ENCODE measurements at places on chromosomes 1 and 21. TPM values are rescaled to one million over a fixed set of nuclear protein-coding genes. Genes with fewer than 3 reads are reported as not detected.

DNA sequence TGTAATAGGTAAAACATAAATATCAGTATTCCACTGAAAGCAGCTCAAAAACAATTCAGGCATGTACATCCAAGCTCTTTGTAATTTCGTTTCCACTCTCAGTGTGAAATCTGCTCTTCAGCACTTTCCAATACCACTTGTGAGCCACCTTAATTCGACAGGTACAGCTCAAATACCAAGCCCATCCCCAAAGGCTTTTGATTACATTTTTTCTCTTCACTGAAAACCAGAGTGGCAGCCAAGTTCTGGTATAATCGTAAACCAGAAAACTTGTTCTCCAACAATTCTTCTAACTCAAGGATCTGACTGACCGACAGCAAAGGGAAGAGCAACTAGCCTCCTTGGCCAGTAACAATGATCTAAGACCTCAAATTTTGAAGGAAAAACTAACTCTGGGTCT, 36.8 kb downstream of the FBXO42 start:
- peaks cover 37% of the 10 kb centered on the region for H3K4me1 ChIP-seq
- peaks cover 55% of the 10 kb centered on the region for H3K36me3 ChIP-seq
- H3K27me3 ChIP-seq: no peaks in the 10 kb centered on the region
- no peak for DNase-seq

GRCh38 chr1:72284084-72284347, 1.7 kb upstream of the NEGR1 start:
- peaks cover 25% of the 10 kb centered on the region for H3K4me1 ChIP-seq
- H3K27ac ChIP-seq: peak overlapping the region; percentile 90
- no peaks in the 10 kb centered on the region for H3K36me3 ChIP-seq
- H3K4me3 ChIP-seq: peak overlapping the region; percentile 75

- no peak overlapping the region for H3K4me3 ChIP-seq
- H3K4me1 ChIP-seq: no peaks in the 10 kb centered on the region
- no peak for DNase-seq
- no peaks in the 10 kb centered on the region for H3K27me3 ChIP-seq
These were observed 158.3 kb upstream of the RNPC3 start for GRCh38 chr1:103367186-103367585.

GRCh38 chr1:109790735-109791494, 27.2 kb upstream of the EPS8L3 start:
- peak; percentile 74 for DNase-seq
- H3K27me3 ChIP-seq: no peaks in the 10 kb centered on the region
- H3K27ac ChIP-seq: peak overlapping the region; percentile 72

DNA sequence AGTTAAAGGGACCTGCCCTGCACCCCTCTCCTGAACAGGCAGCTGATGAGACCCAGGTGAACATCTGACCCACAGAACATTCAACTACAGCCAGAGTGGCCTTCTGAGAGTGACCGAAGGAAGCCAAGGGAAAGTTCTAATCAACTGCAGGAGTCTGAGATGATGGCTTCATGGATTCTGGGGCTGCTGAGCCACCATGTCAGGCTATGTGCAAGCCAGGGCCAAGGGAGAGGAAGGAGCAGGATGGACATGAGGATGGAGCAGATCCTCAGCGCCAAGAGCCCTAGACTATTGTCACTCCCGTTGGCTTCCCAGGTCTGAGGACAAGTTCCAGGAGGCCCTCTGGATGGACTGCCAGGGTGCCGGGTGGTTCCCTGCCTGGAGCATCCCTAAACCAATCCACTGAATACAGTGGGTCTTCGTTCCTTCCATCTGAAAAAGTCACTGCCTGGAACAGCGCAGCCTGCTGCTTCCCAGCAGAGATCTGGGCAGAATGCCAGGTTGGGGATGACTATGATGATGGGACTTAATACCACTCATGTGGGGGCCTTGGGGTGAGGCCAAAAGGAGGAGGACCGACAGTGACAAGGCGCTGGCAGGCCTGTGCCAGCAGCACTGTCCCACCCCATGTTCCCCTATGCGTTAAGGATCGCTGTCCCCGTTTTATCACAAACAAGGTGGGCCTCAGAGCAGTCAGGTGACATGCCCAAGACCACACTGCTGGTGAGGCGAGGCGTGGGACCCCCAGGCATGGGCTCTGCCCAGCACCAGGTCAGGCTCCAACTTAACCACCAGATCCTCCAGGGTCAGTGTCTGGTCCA, 19.8 kb downstream of the SPOCD1 start:
- no peak overlapping the region for H3K4me3 ChIP-seq
- peak; percentile 33 for DNase-seq
- peaks cover 4% of the 10 kb centered on the region for H3K27me3 ChIP-seq
- H3K4me1 ChIP-seq: no peaks in the 10 kb centered on the region

DNA sequence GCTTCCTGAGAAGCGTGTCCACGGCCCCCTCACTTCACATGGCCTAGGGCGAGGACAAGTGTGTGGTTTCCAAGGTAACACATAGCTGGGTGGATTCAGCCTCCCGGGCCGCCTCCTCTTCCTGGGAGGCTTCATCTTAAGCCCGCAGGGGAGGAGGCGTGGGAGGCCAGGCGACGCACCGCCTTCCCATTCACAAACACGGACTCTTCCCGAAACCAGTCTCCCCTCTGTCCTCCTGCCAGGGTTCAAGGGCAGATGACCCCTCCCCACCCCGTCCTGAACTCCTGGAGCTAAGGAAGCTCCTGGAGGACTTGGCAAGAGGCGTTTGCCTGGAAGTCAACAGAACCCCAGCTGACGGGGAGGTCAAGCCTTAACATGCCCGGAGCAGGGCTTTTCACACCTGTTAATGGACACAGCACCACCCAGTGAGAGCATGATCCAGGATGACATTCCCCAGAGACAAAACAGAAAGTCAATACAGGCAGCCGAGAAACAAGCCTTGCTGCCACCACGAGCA, 56.7 kb downstream of the KCNN3 start:
- H3K36me3 ChIP-seq: no peaks in the 10 kb centered on the region
- peaks cover 11% of the 10 kb centered on the region for H3K4me1 ChIP-seq
- DNase-seq: no peak
- no peaks in the 10 kb centered on the region for H3K27me3 ChIP-seq

- peaks cover 5% of the 10 kb centered on the region for H3K27me3 ChIP-seq
- no peak overlapping the region for H3K4me3 ChIP-seq
- no peaks in the 10 kb centered on the region for H3K36me3 ChIP-seq
- DNase-seq: no peak
- H3K4me1 ChIP-seq: no peaks in the 10 kb centered on the region
- no peak overlapping the region for H3K27ac ChIP-seq
These were observed 20.1 kb upstream of the PIGK start for GRCh38 chr1:77239311-77239710.

SEMA4A gene
- total RNA-seq: 28.9 TPM

GRCh38 chr1:48610628-48611542, 138.9 kb upstream of the SPATA6 start:
- no peak overlapping the region for H3K4me3 ChIP-seq
- no peaks in the 10 kb centered on the region for H3K36me3 ChIP-seq
- peak; percentile 58 for DNase-seq
- no peaks in the 10 kb centered on the region for H3K27me3 ChIP-seq
- no peak overlapping the region for H3K27ac ChIP-seq

GRCh38 chr1:154324241-154324640, 1.1 kb upstream of the ATP8B2 start:
- H3K36me3 ChIP-seq: no peaks in the 10 kb centered on the region
- H3K27me3 ChIP-seq: peaks cover 5% of the 10 kb centered on the region
- peak overlapping the region; percentile 74 for H3K4me3 ChIP-seq
- peaks cover 42% of the 10 kb centered on the region for H3K4me1 ChIP-seq
- no peak overlapping the region for H3K27ac ChIP-seq

HPDL gene
- not detected for total RNA-seq

GRCh38 chr1:236870721-236871120, 75.6 kb downstream of the MTR start:
- DNase-seq: no peak
- H3K4me3 ChIP-seq: no peak overlapping the region
- H3K27ac ChIP-seq: no peak overlapping the region
- H3K4me1 ChIP-seq: peaks cover 5% of the 10 kb centered on the region

LENEP gene
- total RNA-seq: not detected

SLC30A7 gene
- 35.6 TPM for total RNA-seq

DNA sequence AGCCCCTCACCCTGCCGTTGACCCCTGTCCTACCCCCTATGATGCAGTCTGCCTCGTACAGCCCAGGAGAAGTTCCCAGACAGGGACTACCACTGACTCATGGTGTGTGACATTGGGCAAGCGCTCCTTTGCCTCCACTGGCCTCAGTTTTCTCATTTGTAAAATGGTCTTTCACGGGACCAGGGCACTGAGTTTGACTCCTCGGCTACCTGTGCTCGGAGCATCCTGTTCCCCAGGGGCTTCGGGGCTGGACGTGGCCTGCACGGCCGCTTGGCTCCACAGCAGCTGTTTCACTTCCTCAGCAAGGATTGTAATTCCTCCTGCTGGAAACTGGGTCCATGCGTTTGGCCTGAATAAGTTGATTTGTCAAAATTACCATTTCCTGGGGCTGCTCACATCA, 277.3 kb downstream of the MATN1 start:
- DNase-seq: no peak
- no peak overlapping the region for H3K4me3 ChIP-seq
- no peaks in the 10 kb centered on the region for H3K36me3 ChIP-seq
- H3K4me1 ChIP-seq: no peaks in the 10 kb centered on the region
- H3K27ac ChIP-seq: no peak overlapping the region

DNA sequence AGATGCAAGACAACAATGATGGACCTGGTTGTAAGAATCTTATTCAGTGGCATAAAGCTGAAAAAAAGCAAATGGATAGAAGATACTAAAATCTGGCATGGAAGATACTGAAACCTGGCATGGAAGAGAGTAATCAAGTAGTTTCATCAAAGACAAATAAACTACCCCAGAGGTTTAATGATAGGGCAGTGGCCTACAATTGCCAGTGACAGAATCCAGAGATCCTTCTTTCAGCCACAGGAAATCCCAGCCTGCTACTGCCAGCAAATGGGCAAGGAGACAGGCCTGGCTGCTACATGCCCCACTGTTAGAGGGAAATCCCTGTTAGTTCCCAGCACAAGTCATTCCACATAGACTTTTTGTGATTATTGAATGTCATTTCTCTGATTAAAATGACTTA, 409.4 kb downstream of the VAV3 start:
- DNase-seq: no peak
- H3K36me3 ChIP-seq: no peaks in the 10 kb centered on the region

KDF1 gene
- 8.1 TPM for total RNA-seq

- H3K27me3 ChIP-seq: peaks cover 13% of the 10 kb centered on the region
- H3K4me3 ChIP-seq: no peak overlapping the region
- H3K27ac ChIP-seq: no peak overlapping the region
- peaks cover 25% of the 10 kb centered on the region for H3K4me1 ChIP-seq
These were observed 2.7 kb downstream of the PDE9A start for GRCh38 chr21:42655796-42656770.

DNA sequence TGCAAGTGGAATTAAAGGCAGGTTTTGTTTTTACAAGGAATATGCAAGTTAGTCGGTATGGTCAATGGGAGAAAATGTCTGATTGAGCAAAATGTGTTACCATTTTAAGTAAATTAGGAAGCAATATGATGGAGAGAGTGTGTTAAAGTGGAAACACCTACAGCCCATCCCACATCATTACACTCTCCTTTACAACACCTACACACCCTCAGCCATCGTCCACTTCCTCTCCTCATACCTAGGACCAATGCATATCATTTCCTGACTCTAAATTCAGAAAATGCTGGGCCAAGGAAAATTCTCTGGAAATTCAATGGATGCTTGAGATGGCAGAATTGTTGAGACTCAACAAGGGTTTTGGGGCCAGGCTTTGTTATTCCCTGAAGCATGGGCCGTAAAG, 16.4 kb upstream of the CCDC190 start:
- H3K4me1 ChIP-seq: no peaks in the 10 kb centered on the region
- H3K27me3 ChIP-seq: no peaks in the 10 kb centered on the region
- no peaks in the 10 kb centered on the region for H3K36me3 ChIP-seq
- DNase-seq: no peak

DNA sequence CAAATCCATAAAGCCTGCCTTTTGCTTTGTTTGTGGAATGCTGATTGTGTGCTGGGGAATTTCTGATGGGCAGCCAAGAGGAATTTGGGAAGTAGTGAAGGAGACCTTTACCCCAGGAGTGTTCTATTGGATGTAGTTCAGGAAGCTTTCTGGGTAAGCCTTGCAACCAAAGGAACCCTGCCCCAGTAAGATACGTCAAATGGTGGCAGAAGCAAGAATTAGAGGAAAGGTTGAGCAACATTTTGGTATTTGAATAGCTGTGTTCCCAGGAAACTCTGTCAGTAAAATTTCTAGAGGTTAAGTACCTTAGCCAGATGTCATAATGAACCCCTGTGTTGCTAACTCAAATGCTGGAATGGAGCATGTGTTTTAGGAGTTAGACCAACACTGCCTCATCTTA, 6.4 kb downstream of the MGST3 start:
- H3K36me3 ChIP-seq: peaks cover 17% of the 10 kb centered on the region
- peaks cover 85% of the 10 kb centered on the region for H3K4me1 ChIP-seq
- peak overlapping the region; percentile 59 for H3K27ac ChIP-seq
- DNase-seq: no peak
- no peaks in the 10 kb centered on the region for H3K27me3 ChIP-seq

DNA sequence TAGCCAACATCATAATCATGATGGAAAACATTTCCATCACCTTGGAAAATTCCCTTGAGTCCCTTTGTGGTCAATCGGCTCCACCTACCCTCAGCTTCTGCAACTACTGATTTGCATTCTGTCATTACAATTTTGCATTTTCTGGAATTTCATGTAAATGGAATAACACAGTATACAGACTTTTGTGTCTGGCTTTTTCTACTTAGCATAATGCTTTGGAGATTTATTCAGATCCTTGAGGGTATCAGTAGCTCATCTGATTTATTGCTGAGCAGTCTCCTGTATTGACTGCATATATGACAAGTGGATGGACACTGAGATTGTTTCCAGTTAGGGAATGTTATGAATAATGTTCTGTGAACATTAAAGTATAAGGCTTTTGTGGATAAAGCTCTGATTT, 358.3 kb downstream of the USP25 start:
- H3K4me1 ChIP-seq: no peaks in the 10 kb centered on the region
- no peaks in the 10 kb centered on the region for H3K36me3 ChIP-seq
- H3K27me3 ChIP-seq: no peaks in the 10 kb centered on the region
- no peak overlapping the region for H3K4me3 ChIP-seq
- H3K27ac ChIP-seq: no peak overlapping the region

CFHR5 gene
- not detected for total RNA-seq

RBBP5 gene
- total RNA-seq: 17.9 TPM

Measured in lower lobe of right lung (tissue), 2 donors.